ENCODE measurements at places on chromosomes 2 and 18. TPM values are rescaled to one million over a fixed set of nuclear protein-coding genes. Genes with fewer than 3 reads are reported as not detected.

CHRNA1 gene
- not detected for total RNA-seq

CERKL gene
- not detected for total RNA-seq

GPR45 gene
- total RNA-seq: not detected

CMPK2 gene
- total RNA-seq: 1.8 TPM

CYBRD1 gene
- 100 TPM for total RNA-seq

IGFBP2 gene
- total RNA-seq: 508 TPM

OTX1 gene
- not detected for total RNA-seq

LRRC30 gene
- total RNA-seq: not detected

ADAM23 gene
- total RNA-seq: 7.6 TPM

PRKAG3 gene
- not detected for total RNA-seq

HNMT gene
- 8.0 TPM for total RNA-seq

Measured in right atrium auricular region (tissue), 2 donors.